ENCODE measurements at places on chromosomes 3 and 15.

GRCh38 chr3:56260262-56260661 lies 208.0 kb downstream of the ERC2 start:
- DNase-seq: no peak

DNA sequence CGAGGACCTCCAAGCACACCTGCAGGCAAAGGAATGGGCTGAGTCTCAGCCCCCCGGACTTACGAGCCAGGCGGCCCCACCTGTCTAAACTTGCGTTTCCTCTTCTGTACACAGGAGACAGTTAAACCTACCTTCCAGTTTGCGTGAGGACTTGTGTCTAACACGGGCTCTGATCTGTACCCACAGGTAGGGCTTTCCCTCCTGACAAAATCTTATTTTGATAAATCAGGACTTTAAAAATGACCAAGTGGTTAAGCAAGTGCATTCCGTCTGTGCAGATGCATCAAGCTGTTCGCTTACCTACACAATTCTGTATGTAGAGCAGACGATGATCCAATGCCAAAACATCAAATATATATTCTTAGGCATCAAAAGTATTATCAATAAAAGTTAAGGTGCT lies 238.0 kb downstream of the XXYLT1 start:
- DNase-seq: no peak

- no peak for DNase-seq
Observed at GRCh38 chr15:26461847-26462608, 310.8 kb downstream of the GABRB3 start.

GRCh38 chr3:100175637-100176280 lies 61.5 kb upstream of the FILIP1L start:
- DNase-seq: no peak

DNA sequence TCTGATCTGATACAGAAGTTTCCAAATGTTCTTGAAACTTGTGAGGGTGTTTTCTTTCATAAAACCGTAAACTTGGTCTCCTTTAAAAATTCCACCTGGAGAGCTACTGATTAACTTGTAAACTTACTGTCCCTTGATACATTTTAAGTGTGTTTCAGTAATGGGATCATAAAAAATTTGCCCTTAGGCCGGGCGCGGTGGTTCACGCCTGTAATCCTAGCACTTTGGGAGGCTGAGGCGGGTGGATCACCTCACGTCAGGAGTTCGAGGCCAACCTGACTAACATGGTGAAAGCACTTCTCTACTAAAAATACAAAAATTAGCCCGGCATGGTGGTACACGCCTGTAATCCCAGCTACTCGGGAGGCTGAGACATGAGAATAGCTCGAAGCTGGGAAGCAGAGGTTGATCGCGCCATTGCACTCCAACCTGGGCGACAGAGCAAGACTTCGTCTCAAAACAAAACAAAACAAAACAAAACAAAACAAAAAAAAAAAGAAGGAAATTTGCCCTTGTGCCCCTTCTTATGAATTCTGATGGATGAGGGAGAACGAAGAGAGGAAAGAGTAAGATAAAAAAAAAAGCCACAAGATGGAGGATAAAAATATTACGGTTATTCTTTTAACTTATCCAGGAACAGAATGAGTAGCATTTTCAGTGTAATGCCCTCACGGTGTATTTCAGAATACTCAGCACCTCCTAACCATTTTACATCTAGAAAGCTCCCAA lies 32.1 kb upstream of the AP4E1 start:
- no peak for DNase-seq

DNA sequence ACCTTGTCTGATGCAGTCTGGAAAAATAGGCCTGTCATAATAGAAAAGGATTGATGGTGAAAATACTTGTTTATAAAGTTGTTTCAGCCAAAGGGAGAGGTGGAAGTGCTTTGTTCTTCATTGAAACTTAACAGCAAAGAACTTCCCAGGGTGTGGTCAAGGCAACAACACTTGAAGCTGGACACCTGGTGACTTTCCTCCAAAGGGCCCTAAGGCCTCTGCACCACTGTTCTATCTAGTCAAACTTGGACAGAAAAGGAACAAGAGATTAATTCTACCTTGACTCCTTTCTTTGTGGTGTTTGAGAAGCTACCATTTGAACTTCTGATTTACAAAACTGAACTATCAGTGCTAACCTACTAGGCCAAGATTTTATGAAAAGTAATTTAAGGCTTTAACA lies 102.0 kb downstream of the CMSS1 start:
- DNase-seq: no peak

GRCh38 chr3:186525369-186526255 lies 18.6 kb downstream of the CRYGS start:
- DNase-seq: no peak

- no peak for DNase-seq
Observed at GRCh38 chr15:49031804-49032203, 14.4 kb downstream of the SECISBP2L start.

DNA sequence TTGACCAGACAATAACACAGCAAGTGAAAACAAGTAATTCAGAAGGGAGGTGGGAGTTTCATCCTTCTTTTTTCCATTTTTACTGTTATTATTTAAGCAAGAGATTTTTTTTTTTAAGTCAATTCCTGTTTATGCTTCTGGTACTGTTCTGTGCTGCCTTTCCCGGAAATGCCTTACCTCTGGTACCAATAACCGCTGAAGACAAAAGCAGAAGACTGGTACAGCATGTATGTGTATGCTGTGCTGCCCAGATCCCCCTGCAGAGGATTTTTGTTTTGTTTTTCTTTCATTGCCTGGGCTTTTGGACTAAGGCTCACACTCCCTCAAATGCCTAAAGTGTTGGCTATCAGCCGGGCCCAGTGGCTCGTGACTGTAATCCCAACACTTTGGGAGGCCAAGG lies 21.3 kb upstream of the SRGAP3 start:
- DNase-seq: no peak

DNA sequence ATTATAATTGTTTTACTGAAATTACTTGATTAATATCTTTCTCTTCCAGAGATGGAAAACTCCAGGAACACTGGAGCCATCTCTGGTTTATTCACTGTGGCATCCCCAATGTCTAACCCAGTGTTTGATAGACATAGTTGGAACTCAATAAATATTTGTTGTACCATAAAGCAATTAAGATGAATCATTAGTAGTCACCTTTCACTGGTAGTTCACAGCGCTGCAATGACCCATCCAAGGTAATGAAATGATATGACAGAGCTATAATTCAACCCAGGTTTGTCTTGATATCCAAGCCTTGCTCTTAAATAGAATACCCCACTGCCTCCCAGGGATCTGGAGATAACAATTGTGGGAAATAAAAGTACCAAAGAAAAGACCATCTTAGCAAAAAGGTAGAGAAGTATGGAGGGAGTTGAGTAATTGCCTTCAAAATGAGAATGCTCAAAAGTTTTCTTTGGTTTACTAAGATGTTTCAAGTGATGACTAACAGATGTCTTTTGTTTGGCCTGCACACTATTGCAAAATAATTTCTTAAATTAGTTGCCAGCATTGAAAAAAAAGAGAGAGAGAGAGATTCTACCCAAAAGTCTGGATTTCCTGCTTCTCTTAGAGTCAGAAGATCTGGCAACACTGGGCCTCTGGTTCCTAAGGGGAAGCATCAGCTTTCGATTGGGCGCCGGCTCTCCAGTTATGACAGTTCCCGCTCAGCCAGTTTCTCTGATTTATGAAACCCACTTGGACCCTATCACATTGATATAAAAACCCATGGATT lies 348.5 kb downstream of the ERC2 start:
- no peak for DNase-seq

- DNase-seq: no peak
Observed at GRCh38 chr3:115790759-115791158, 167.4 kb downstream of the GAP43 start.

DNA sequence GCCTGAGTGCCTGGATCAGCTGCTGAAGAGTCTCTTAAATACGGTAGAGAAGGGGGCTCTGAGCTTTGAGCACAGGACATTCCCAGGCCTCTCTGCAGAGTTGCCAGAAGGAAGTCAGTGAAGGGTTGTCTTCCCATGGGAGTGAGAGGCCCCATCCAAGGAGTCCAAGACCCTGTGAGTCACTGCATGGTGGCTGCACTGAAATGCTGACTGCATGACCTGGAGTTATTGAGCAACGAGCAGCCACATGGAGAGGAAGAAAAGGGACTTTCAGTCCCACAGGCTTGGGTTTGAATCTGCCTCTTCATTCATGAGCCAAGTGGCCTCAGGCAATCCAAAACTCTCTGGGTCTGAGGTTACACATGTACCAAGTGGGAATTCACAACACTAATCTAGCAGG lies 69.6 kb upstream of the RASGRF1 start:
- DNase-seq: no peak

DNA sequence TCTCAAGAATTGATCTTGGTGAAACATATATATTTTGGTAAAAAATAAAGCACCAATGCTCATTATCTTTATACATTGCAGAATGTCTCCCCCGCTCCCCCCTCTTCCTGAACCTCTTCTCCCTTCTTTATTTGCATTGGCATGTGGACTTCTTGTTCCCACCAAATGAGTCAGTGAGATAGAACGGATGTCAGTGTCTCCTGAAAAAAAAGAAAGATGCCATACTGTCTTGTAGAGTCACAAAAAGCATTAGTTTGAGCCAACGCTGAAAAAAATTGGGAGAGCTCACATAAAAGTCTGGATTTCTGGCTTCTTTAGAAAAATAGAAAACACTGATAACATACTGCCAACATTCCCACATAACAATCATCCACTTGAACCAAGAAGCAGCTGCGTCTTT lies 32.0 kb upstream of the STXBP5L start:
- no peak for DNase-seq

DNA sequence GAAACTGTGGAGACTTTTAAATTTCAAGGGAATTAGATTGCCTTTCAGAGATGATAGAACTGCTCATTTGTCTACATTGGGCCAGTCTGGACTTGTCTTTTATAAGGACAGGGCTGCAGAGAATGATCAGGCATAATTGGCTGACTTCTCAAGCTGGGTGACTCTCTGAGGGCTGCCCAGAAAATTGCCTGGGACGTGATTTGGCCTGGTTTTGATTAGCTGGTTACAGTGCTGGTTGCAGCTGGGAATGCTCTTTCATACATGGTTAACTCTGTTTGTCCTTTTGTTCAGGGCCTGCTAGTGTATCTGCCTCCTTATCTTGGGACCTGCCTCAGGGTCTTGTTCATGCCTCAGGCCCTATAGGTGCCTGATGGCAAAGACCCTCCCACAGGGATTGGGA lies 245.6 kb downstream of the CLSTN2 start:
- no peak for DNase-seq

GRCh38 chr3:160564258-160564911 lies 986 bp downstream of the KPNA4 start:
- DNase-seq: no peak

- DNase-seq: no peak
Observed at GRCh38 chr3:45236964-45237363, 10.9 kb upstream of the TMEM158 start.

GRCh38 chr3:129868912-129869311 lies 24.6 kb downstream of the TMCC1 start:
- DNase-seq: no peak

DNA sequence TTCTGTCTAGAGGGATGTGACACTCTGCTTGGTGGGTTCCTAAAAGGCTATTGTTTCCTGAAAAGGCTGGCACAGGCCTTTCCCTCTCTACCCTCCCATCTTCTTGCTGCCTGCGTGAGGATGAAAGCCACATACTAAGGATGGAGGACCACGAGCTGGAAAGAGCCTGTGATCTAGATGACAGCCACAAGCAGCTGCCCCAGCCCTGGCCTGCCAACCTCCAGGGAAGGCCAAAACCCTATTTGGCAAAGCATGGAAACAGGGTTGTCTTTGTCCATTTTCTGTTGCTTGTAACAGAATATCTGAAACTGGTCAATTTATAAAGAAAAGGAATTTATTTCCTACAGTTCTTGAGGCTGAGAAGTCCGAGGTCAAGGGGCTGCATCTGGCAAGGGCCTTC lies 144.5 kb downstream of the FBLN2 start:
- no peak for DNase-seq

DNA sequence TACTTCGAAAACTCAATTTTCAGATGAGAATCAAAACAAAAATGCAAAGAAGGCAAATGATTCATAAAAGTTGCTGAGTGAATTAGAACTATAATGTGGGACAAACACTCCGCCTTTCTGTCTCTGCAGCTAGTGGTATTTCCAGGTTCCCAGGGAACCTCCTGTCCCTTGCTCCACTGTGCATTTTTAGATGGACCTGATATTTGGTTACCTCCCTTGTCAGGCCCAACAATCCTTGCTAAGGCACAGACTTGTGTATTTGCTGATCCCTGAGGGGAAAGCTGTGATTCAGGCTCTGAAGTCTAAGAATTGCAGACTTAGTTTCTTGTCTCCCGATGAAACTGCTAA lies 162.7 kb downstream of the LPP start:
- DNase-seq: no peak

GRCh38 chr3:147740928-147741327 lies 331.8 kb downstream of the ZIC1 start:
- DNase-seq: no peak

- DNase-seq: no peak
Observed at GRCh38 chr15:77982127-77982490, 95.4 kb downstream of the TBC1D2B start.

- no peak for DNase-seq
Observed at GRCh38 chr3:194284351-194284750, 66.8 kb downstream of the CPN2 start.

DNA sequence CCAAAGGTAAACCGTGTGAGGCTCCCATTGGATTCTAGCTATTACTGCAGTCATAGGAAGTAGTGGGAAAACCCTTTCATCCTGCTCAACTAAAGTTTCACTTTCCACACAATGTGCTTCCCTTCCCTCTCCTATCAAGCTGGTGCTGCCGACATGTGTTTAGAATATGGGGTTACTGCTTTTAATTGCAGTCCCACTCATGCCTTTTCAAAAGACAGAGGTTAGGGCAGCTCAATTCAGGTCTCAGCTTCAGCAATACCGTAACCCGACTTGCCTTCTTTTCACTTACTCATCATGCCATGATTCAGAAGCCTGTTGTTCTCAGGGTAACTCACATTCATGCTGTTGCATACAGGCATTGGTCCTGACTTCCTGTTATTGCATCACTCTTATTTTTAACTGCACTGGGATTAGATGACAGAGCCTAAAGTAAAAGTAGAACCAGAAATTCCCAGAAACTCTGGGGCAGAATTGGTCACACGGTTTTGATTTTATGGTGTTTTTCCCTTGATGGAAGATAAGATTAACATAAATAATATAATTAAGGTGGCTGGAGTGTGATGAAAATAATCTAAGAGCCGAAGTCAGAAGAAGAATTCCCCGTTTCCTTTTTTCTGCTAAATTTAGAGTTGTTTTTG lies 45.7 kb downstream of the C2CD4B start:
- no peak for DNase-seq

DNA sequence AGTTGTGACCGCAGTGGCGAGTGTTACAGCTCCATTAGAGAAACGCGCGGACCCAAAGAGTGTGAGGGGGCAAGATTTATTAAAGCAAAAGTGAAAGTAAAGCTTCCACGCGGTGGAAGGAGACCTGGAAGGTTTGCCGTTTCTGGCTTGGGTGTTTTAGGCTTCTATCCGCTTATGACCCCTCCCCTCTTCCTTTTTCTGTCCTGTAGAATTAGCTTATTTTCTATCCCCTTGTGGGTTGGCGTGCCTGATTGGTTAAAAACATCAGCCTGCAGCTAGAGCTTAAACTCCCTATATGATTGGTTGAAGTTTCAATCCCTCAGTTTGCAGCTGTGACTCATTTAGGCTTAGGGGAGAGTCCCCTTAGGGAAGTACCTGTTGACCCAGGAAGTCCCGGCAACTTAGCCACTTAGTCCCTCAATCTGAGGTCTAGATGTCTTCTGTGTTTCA lies 39.6 kb downstream of the C3orf38 start:
- no peak for DNase-seq

GRCh38 chr15:52448011-52448890 lies 80.4 kb downstream of the MYO5A start:
- no peak for DNase-seq

- DNase-seq: no peak
Observed at GRCh38 chr3:136070953-136071949, 105.7 kb downstream of the PPP2R3A start.

GRCh38 chr3:140455521-140456214 lies 222.2 kb upstream of the TRIM42 start:
- DNase-seq: no peak
